ENCODE measurements at places on chromosomes 6 and 20. TPM values are rescaled to one million over a fixed set of nuclear protein-coding genes. Genes with fewer than 3 reads are reported as not detected.

Gene TAGAP
- 245 TPM for total RNA-seq

Gene ADGRF1
- total RNA-seq: not detected

Gene KIFC1
- 54.7 TPM for total RNA-seq

Gene SERPINB6
- 34.9 TPM for total RNA-seq

Gene CCN6
- total RNA-seq: 0.17 TPM

Gene HLA-G
- total RNA-seq: 0.91 TPM

Gene TMEM244
- total RNA-seq: not detected

Gene MUC21
- total RNA-seq: not detected

Gene DCDC2
- not detected for total RNA-seq

Gene SLC18B1
- total RNA-seq: 3.7 TPM

Gene NFATC2
- 86.4 TPM for total RNA-seq

Gene TINAG
- not detected for total RNA-seq

Gene ADGRG6
- not detected for total RNA-seq

Gene TMEM170B
- total RNA-seq: 0.86 TPM

Gene CFAP206
- total RNA-seq: 0.20 TPM

Gene HMGN4
- 86.8 TPM for total RNA-seq

Gene HTR1E
- total RNA-seq: not detected

Gene RGS17
- not detected for total RNA-seq

Gene KCNS1
- 0.51 TPM for total RNA-seq

Gene TCP11
- not detected for total RNA-seq

Gene TBX18
- not detected for total RNA-seq

Gene FGD2
- total RNA-seq: 1.5 TPM

Gene RAB44
- 0.10 TPM for total RNA-seq

Gene MOG
- not detected for total RNA-seq

Gene TMC2
- not detected for total RNA-seq

Gene C20orf204
- 6.1 TPM for total RNA-seq

Gene FAM209B
- total RNA-seq: 1.2 TPM

Gene MDFI
- not detected for total RNA-seq

Gene PSORS1C1
- total RNA-seq: 0.26 TPM

Gene MRPS18B
- 77.7 TPM for total RNA-seq

Gene ATXN1
- 109 TPM for total RNA-seq

Gene PSORS1C2
- not detected for total RNA-seq

Gene COL11A2
- 0.61 TPM for total RNA-seq

Gene SAMD5
- total RNA-seq: not detected

Gene PDE7B
- 10.7 TPM for total RNA-seq

Gene OXT
- not detected for total RNA-seq

Gene ARMC2
- 3.9 TPM for total RNA-seq

Gene ZC2HC1B
- 0.24 TPM for total RNA-seq

Gene SNX5
- total RNA-seq: 248 TPM

Gene TMEM217
- 9.9 TPM for total RNA-seq

Gene NPEPL1
- 20.6 TPM for total RNA-seq

Gene JPH2
- total RNA-seq: not detected

Gene ACTL10
- 3.7 TPM for total RNA-seq

Gene ASIP
- total RNA-seq: not detected

Gene HLA-DMB
- total RNA-seq: 2.8 TPM

Gene SMPDL3A
- total RNA-seq: 0.47 TPM

Measured in activated T-helper 1 cell treated with anti-CD3 and anti-CD28 coated beads, Interleukin-12 subunit alpha, Interleukin-12 subunit beta, Interleukin-2, Interleukin-4 antibody, amounts not matched to agents 30 ng/mL and 10 ng/mL and 1 ng/mL, durations not matched to agents 14 hours and 24 hours and 36 hours (primary cell).